SW 1271 (cell line): ENCODE measurements at places on chromosomes 11 and 22.

- DNase-seq, result no peak
These were observed 187.6 kb upstream of the ANO3 start for GRCh38 chr11:26144291-26144690.

DNA sequence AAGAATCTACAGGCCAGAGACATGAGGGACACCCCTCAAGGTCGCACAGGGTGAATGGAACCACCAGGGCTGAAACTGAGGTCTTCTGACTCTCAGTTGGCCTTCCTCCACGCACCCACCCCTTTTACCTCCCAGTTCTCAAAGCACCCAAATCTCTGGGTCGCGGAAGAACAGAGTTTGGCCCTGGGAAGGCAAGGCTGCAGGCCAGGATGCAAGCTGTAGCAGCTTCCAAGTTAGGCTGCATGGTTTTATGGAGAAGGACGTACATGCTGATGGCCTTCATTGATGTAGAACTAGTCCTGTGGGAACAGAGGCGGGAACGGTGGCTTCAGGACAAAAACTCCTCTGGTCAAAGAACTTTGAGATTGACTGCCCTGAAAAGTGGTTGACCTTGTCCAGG, 143.5 kb upstream of the B3GAT1 start:
- no peak for DNase-seq

GRCh38 chr11:111836721-111837120, 34.7 kb downstream of the ALG9 start:
- no peak for DNase-seq

GRCh38 chr22:19287076-19287707, 4.3 kb downstream of the CLTCL1 start:
- no peak for DNase-seq

DNA sequence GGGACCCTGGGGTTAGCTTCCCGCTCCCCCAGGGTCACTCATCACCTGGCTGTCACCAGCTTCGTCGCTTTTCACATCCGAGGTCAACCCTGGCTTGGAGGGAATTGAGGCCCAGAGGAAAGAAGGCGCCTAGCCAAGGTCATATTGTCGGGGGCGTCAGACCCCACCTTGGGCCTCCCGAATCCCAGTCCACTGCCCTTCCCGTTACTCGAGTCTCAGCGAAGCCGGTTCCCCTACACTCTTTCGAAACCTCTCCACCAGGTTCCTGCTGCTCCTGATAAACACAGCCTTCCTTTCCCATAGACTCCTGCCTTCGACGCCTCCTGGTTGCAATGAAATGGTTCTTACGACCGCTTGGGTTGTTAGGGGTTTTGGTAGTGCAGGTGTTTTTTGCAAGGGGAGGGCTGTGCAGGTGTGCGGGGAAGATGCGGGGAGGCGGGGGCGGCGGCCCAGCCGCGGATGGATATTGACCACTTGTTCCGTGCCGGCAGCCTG, 642 bp downstream of the NAA40 start:
- DNase-seq, result no peak

GRCh38 chr22:39205344-39206021, 39.3 kb downstream of the PDGFB start:
- DNase-seq, result peak; percentile 59
